ENCODE measurements at places on chromosomes 13 and 19.

- DNase-seq: no peak
Observed at GRCh38 chr13:46810440-46810839, 13.5 kb upstream of the ESD start.

GRCh38 chr19:6318772-6319171 is 14.6 kb downstream of the ACER1 start:
- no peak for DNase-seq

DNA sequence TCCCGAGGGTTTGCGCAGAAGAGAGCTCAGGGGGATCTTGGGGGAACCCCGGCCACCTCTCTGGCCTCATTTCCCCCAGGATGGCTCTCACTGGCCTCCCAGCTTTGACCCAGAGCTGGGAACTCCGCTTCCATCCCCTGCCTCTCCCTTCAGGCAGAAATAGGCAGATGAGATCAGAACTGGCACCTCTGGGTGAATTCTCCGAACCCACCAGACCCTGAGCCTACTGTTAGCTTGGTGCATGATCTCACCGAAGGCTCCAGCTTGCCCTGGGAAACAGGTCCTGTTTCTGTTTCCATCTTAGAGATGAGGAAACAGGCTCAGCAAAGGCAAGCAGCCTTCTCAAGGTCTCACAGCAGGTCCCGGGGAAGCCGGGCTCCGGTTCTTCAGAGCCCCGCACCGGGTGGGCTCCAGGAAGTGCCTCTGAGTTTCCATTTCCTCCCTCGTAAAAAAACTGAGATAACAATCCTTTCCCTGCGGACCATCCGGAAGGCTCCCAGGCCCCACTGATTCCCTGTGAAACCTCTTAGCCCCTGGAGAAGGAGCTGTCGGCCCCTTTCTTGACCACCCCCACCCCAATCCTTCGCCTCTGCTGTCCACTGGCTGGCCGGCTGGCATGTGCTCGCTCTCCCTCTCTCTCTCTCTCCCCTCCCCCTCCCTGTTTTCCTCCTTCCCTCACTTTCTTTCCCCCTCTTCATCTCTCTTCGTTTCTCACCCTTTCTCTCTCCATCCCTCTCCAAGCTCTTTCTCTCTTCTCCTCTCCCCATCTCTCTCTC is 2.1 kb downstream of the NECTIN2 start:
- no peak for DNase-seq

- DNase-seq: no peak
Observed at GRCh38 chr13:93108111-93108601, 118.5 kb upstream of the GPC6 start.

- DNase-seq: no peak
Observed at GRCh38 chr13:27415116-27415515, 9.3 kb upstream of the GTF3A start.

GRCh38 chr13:89925107-89925506 is 1422.4 kb upstream of the MIR17HG start:
- no peak for DNase-seq

GRCh38 chr19:16628183-16628983 is at the start of gene MED26:
TSS of gene MED26 (minus strand) at chr19:16628204. CDS start at chr19:16627943, 261 bp downstream.
- peak; percentile 90 for DNase-seq

GRCh38 chr13:21139374-21139773 is 37.0 kb downstream of the SKA3 start:
- no peak for DNase-seq

- DNase-seq: no peak
Observed at GRCh38 chr13:24050292-24050711, 110.2 kb upstream of the SPATA13 start.

DNA sequence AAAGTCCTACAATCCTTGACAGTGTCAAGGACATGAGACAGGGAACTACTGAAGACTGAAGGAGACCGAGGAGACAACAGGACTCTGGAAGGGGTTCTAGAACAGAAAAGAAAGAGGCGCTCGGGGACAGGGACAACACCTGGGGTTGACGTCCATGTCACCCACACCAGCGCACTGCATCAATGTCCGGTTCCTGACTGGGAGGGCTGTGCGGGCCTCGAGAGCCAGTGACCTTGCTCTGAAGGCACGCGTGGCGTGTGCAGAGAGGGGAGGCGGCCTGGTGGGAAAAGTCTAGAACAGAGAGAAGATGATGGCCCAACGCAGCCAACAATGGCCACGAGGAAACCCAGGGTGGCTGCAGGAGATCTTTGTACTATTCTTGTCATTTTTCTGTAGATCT is 5.7 kb downstream of the CARS2 start:
- no peak for DNase-seq

DNA sequence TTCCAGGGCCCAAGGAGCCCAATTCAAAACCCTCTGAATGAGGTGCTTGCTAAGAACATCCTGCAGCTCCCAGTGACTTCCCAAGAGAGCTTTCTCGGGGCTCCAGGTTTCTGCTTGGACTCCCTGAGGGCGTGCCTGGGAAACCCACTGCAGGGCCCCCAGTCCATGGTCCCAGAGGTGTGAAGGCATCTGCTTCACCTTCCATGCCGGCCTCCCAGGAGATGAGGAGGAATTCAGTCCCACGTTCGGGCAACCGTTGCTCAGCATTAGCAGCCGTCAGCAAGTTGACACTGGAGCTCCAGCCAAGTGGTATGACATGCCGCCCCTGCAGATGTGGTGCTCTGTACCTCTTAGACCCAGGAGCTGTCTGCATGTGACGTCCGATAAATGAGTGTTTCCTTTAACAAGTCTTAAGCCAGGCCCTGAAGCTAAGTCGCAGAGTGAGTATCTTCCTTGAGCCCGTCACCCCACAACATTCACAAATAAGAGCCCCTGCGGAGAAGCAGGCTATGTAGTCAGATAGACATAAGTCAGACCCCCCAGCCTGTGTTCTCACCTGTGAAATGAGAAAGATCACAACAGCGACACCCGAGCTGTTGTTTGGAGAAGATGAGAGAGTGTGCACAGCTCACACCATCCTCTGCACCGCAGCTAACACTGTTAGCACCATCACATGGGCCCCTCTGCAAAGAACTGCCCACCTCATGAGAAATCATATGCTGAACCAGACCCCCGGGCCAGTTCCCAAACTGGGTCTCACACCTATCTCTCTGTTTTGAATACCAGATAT is 150.3 kb downstream of the KATNAL1 start:
- no peak for DNase-seq

DNA sequence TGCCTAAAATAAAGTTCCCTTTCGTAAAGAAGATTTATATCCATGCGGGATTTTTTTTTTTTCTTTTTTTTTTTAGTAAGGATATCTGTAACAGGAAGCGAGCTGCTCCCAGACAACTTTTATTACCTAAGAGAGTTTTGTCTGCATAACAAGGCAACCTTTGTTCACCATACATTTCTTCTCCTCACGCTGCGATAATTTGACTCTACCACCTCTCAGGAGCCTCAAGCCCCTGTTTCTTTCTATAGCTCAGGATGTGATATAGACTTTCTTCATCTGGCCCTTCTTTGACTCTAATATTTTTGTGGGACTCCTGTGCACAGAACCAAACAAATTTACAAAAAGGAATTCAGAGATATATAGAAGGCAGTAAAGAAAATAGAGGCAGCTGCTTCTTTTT is 1053.7 kb upstream of the SPRY2 start:
- DNase-seq: no peak

GRCh38 chr13:107580741-107581412 is 634.5 kb downstream of the LIG4 start:
- no peak for DNase-seq

- DNase-seq: no peak
Observed at GRCh38 chr19:51780270-51780669, 14.7 kb upstream of the FPR3 start.

DNA sequence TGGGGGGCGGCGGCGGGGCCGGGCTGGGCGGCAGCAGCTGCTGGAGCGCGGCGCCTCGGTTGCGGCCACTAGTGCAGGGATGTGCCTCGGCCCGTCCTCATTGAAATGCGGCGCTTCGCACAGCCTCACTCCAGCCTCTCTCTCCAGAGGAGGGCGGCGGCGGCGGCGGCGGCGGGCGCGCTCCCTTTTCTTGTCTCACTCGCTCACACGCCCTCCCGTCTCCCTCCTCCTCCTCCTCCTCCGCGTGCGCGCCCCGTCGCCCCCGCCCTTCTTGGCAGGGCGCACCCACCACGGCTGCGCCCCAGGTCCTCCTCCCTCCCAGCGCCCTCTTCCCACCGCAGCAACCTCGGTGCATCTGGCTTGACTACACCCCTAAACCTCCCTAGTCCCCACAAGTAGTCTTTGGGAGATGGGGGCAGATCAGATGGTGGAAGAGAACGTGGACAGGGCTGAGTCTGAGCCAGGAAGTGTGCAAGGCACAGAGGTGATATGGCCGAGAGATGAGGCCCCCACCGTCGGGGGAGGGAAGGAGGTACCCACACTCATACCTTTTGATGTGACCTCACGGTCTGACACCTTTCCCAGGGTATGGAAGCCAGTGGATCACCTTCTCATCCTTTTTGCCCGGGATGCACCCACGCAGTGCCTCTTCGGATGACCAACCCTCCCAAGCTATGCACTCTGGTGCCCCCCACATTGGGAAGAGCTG is at the start of gene DCLK1:
DCLK1 (minus strand) TSS at position 161 of the 709 bp plus-strand sequence.
- DNase-seq: no peak

- no peak for DNase-seq
Observed at GRCh38 chr13:110640591-110641029, 25.3 kb downstream of the NAXD start.

DNA sequence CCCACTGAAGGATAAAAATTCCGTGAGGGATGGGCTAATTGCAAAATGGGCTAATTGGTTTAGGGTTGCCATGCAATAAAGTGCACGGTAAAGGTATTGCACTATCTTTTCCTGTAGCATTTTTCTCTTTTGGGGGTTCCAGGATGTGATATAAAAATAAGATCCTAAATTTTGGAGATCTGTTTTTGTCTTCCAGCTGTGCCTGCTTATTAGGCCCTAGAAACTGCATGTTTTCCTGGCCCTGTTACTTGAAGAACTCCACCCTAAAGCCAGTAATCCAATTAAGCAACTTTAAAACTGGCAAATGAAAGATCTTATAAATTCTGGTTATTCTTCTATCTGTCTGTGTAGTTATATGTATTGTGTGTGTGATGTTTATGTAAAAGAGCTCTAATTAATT is 2489.6 kb downstream of the PCDH9 start:
- no peak for DNase-seq

DNA sequence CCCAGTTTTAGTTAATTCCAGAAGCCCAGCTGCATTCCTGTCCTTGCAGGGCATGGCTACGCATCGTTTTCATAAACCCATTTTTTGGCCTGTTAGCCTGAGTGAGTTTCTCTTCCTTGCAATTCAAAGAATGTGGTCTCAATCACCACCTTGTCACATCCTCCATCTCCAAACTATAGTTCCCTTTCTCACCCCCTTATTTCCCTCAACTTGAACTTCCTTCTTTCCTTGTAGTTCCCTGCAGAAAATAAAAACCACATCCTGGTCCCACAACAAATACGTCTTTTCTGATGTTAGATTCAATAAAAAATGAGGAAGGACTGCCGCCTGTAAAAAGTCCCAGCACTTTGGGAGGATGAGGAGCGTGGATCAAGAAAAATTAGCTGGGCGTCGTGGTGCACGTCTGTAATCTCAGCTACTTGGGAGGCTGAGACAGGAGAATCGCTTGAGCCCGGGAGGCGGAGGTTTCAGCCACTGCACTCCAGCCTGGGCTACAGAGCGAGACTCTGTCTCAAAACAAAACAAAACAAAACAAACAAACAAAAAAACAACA is 13.2 kb downstream of the ADGRE3 start:
- no peak for DNase-seq

- DNase-seq: no peak
Observed at GRCh38 chr13:43316281-43316680, 292.9 kb downstream of the DNAJC15 start.

- no peak for DNase-seq
Observed at GRCh38 chr13:64066711-64067110, 2651.1 kb upstream of the PCDH20 start.

- no peak for DNase-seq
Observed at GRCh38 chr19:38846097-38846496, 3.7 kb downstream of the HNRNPL start.

GRCh38 chr19:47901370-47901769 is 15.3 kb upstream of the SULT2A1 start:
- no peak for DNase-seq

DNA sequence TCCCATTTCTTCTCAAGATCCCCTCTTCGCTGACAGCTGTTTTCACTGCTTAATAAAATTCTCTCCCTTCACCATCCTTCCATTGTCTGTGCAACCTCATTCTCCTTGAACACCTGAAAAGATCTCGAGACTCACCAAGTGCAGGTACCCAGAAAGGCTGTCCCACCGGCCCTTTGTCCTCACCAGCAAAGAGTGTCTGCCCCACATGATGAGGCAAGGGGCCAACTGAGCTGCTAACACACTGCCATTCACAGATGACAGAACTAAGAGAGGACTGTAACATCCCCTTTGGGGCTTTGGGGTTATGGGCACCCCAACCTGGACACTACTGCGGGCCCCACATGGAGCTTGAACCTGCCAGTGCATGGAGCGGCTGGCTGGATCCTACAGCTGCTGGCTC is 771.4 kb upstream of the MIR17HG start:
- DNase-seq: no peak

DNA sequence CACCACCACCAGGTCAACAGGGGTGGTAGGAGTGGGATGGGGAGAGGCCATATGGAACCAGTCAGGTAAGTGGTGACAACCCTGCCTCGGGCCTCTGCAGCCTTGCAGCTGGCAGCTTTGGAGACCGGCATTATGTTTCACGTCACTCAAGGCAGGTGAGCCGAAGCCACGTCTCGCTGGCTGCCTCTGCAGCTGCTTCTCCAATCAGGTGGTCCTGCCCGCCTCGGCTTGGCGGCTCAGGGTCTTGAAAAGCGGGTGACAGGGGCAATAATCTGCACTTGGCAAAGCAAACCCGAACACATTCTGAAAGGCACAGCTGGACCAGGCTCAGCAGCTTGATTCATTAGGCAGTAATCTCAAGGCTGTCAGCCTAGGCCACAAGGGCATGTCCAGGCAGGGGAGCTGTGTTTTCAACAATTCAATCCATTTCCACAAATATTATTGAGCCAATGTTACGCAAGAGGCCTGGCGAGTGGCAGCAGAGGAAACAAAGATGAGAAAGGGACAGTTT is 77.4 kb upstream of the PCDH8 start:
- DNase-seq: no peak

GRCh38 chr13:39935155-39935554 is 279.7 kb downstream of the COG6 start:
- DNase-seq: no peak

DNA sequence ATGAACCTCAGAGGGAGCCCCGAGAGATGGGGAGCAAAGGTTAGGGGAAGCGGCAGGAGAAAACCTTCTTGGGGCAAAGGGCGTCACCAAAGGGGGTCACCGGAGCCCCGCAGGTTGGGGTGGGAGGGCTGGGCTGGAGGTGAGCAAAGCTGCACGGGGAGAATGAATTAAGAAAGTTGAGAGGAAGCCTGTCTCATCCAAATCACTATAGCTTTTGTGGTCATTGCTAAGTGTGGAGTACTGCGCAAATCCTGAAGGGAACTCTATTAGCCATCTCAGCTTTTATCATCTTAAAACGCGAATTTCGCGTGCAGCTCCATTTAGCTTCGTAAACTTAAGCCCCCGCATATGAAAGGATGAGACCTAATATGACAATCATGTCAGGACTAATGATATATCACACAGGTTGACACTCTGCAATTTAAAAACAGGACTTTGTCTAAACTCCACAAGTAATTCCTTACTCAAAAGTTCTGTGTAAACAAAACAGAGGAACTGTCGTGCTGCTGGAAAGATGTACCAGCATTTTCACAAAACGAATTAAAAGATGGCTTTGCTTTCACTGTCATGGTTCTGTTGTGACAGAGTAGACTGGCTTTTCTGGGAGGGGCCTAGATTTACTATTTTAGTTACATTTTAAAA is 631 bp downstream of the LACC1 start:
- no peak for DNase-seq

GRCh38 chr19:12946731-12947496 is 1.3 kb downstream of the RAD23A start:
- DNase-seq: no peak

GRCh38 chr19:15449620-15450527 is at the start of gene WIZ:
TSS of gene WIZ (minus strand) at chr19:15449956. CDS start at chr19:15448307, 1,649 bp downstream.
- peak; percentile 80 for DNase-seq
